ENCODE measurements at places on chromosomes 11 and 22.

GRCh38 chr11:95512177-95512576 lies 277.4 kb downstream of the FAM76B start:
- no peak for DNase-seq

DNA sequence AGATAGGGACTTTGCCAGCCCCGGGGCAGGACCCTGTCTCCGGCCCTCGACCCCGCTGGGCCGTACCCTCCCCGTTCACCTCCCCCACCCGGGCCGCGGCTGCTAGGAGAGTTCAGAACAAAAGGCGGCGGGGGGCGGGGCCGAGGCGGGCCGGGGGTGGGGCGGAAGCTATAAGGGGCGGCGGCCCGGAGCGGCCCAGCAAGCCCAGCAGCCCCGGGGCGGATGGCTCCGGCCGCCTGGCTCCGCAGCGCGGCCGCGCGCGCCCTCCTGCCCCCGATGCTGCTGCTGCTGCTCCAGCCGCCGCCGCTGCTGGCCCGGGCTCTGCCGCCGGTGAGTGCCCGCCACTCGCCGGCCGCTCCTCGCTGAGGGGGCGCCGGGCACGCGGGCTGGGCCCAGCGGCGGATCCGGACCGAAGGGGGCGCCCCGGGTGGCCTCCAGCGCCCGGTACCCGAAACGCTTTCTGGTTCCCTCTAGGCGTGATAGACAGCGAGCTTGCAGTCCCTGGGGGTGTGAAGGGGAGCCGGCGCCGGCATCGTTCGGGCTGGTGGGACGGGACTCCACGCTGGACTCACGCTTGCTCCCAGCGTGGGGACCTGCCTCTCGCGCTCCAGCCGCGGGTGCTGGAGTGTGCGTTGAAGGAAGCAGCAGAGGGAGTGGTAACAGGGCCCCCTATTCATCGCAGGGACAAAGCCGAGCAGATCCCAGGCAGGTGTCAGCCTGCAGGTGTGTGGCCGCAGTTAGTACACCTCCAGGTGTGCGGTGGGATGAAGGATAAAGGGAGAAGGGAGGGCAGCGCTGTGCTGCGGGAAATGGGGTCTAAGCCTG lies at the start of gene MMP11:
Gene MMP11 (plus strand): TSS at position 201 of the 825 bp plus-strand sequence. CDS start 22 bp downstream, at position 223.
- DNase-seq, result no peak

DNA sequence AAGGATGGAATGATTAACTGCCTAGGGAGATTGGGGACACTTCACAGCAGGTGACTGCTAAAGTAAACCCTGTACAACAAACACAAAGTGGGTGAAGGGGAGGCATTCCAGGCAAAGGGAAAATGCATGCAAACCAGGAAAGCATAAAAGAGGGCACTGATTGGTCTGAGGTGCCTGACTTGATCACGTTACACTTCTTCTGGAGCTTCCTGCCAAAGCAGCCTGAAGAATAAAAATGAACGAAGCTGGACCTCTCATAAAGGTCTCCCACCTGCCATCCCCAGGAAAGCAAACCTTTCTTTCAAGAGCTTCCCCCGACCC lies 46.7 kb upstream of the SCUBE2 start:
- DNase-seq, result no peak

GRCh38 chr22:28075358-28075981 lies 156.4 kb upstream of the PITPNB start:
- DNase-seq, result no peak

- DNase-seq, result no peak
Observed at GRCh38 chr11:84413549-84413948, 1127.4 kb upstream of the CCDC90B start.

GRCh38 chr11:102240502-102240901 lies 76.8 kb upstream of the BIRC3 start:
- no peak for DNase-seq

GRCh38 chr11:46345131-46345597 lies 2.1 kb upstream of the DGKZ start:
- peak; percentile 86 for DNase-seq

DNA sequence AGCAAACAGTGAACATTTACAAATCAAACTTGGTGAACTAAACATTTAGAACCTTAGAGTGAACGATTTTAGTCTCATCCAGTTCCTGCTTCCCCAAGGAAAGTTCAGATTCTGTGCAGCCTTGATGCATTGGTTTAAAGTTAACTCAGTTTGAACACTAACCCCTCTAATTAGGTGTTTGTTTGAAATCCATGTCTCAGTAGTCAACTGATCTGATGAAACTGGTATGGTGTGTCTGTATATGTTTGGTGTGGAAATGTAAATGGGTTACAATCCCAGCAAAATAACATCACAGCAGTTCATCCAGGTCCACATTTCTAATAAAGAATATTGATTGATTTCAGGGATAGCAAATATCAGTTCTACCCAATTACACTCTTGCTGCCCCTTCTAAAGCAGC lies 532.0 kb downstream of the NTM start:
- DNase-seq, result no peak

DNA sequence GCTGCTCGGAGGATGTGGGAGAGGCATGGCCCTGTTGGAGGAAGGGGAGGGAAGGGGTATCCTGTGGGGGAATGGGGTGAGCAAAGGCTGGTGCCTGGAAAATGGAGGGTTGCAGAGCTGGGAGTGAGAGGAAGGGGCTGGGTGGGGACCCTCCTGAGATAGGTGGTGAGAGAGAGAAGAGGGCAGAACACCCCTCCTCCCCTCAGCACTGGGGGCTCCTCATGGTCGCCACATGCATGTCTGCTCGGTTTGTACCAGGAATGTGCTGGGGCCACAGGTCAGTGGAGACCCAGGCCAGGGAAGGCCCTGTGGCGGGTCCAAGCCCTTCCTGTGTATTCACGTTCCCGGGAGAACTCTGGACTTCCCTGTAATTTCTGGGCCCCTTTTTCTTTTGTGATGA lies 27.8 kb upstream of the ACR start:
- no peak for DNase-seq

DNA sequence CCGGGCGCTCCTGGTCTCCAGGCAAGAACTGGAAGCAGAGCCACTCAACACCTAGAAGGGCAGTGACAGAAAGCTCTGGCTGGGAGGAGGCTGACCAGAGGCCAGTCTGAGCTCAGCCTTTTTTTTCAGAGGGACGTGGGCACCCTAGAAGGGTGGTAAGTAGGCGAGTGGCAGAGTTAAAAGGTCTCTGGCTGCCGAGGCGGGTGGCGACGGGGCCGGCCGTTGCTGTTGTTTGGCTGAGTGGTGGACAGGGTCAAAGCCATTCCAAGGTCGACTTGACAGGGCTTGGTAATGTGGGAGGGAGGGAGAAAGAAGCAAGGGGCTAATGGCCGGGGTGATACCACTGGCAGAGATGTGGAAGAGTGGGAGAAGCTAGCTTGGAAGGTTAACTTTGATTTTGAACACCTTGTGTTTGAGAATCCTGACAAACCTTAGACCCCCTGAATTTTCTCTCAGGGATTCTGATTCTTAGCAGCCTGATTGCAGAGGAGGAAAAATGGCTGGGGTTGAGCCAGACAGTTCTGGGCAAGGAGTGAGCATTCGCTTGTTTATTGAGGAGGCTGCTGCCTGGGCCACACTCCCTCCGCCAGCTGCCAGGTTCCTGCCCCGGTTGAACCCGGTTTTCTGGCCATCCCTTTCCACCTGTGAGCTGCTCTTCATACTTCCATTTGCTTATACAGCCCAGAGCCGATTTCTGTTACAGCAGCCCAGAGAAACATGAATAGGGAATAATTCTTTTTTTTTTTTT lies 868 bp upstream of the SYCE3 start:
- DNase-seq, result no peak

DNA sequence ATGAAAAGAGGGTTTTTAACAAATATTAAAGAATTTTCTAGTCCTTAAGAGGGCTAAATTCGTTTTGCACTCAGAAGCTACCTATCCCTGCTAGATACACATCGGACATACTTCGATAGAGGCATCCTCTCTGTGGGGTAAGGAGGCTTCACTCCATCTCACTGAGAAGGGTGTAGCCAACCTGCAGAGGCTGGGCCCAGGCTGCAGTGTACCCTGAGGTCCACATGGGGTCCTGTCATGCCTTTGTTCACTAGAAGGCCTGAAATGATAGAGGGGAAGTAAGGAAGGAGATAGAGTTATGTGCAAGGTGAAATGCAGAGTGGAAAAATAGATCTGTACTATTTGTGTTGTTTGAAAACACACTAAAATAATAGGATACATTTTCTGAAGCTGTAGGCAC lies 45.6 kb downstream of the IGSF9B start:
- DNase-seq, result no peak

DNA sequence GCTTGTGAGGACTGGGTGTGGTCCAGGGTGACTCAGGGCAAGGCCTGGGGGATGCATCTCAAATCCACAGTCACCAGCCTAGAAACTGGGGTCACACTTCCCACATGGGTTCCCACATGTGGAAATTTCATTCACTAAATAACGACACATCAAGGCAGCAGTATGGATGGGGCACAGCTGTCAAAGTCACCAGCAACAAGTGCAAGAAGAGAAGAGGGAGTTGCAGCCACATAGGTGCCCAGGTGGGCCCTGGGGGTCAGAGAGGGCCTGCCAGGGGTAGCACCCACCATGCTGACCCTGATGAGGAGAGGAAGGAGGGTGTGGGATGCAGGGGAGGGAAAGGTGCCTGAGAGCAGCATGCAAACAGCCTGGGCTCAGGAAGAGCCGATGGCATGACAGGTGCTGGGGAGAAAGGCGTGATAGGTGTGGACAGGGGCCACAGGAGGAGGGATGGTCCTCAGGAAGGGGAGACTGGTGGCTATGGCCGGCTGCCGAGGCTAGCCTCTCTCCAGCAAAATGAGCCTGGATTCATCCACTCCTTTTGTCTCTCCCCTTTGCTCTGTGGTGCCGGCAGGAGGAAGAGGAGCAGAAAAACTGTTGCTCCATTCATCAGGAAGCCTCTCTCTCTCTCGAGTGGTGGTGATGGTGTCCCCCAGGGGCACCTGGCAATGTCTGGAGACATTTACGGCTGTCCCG lies 22.3 kb downstream of the DGCR6L start:
- no peak for DNase-seq

DNA sequence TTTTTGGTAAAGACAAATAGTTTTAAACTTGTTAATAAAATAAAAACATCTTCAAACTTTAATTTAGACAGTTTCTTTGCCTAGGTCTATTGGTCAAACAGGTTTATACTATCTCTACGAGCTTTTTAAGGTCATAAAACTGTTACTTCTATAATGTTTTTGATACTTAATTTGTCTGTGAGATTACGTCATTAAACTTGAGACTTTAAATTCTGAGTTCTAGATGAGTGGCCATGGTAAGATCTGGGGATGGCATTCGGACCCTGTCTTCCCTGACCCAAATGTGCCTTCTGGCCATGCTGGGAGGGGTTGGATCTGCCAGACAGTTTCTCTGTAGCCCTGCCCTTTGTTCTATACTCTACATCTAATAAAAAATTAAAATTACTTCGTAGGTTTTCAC lies 497.8 kb downstream of the TMEM135 start:
- no peak for DNase-seq

DNA sequence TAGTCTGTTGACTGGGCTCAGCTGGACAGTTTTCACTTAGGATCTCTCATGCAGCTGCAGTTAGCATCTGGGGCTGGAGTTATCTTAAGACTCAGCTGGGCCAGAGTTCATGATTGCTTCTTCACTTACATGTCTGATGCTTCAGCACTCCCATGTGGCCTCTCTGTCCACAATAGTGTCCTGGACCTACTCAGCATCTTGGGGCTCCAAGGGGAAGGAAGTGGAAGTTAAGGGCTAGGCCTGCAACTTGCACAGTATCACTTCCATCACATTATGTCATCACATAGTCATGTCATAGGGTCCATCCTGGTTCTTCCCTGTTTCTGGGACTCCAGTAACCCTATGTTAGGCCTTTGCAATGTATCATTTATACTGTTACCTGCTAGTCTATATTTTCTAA lies 115.9 kb downstream of the C11orf65 start:
- DNase-seq, result no peak

- no peak for DNase-seq
Observed at GRCh38 chr11:133787379-133788141, 57.8 kb downstream of the SPATA19 start.

DNA sequence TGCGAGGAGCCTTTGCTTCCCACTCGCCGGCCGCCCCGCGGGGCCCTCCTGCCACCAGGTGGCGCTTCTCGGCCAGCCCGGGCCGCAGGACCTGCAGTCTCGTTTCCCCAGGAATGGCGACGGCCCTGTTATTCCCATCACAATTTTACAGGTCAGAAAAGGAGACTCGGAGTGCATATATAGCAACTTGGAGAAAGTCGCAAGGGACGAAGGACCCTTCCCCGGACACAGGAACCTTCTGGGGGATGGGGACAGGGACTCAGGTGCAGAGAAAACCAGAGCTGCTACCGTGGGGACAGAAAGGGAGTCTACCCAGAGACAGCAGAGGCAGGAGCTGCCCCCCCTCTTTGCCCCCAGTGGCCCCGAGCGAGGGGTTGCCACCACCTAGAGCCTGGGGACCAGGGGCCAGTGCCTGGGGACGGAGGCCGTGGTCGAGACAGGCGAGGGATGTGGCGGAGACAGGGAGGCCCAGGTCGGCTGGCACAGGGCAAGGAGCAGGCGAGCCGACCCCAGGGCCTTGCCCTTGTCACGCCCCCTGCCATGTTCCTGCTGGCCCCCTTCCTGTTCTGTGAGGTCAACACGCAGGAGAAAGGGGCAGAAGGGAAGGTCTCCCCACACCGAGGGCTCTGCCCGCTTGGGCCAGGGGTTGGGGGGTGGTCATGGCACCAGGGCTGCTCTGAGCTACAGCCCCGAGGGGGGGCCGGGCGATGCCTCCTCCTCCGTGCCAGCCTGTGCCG lies 3.5 kb upstream of the KRTAP5-6 start:
- DNase-seq, result peak; percentile 45

DNA sequence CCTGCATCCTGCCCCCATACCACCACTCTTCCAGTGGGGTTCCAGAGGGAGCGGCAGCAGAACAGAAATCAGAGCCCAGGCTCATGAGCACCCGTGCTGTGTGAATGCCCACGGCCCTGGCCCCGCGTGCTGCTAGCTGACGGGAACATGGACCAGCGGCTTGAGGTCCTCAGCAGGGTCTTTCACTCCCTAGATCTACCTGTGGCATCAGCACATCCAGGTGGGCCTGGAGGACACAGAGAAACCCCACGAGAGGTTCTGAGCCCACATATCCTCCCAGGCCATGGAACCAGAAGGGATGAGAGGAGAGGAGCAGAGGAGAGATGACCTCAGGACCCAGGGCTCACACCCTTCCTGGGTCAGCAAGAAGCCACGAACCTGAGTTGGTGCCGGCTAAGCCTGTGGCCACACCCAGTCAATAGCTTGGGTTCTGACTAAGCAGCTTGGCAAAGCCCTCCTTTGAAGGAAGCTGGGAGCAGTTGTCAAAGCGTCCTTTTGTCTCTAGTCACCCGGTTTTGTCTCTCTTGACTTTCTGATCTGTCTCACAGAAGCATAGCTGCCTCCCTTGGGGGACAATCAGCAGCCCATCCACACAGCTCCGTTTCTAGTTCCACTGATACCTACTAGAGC lies 89.3 kb upstream of the LMO1 start:
- no peak for DNase-seq

- no peak for DNase-seq
Observed at GRCh38 chr22:22802339-22802970, 85.2 kb upstream of the IGLL5 start.

GRCh38 chr22:38728871-38729796 lies 23.4 kb downstream of the GTPBP1 start:
- no peak for DNase-seq

All from HL-60 (cell line).